ENCODE measurements at places on chromosomes 3 and 15.

DNA sequence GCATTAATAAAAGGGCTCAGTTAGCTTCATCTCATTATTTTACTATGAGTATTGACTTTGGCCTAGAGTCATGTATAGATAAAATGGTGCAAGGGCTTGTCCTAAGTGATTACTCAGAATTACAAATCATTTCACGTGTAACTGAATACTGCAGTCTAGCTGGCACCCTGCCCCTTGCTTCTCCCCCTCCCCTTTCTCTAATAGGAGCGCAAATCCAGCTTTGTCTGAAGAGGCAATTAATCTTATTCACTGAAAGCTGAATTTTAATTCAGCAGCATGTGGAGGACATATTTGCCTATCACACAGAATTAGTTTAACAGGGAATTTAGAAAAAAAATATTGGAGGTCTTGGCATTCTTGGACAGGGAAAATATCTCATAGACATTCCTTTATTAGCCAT lies 412.1 kb upstream of the DPH6 start:
- no peak for DNase-seq

- DNase-seq, result no peak
These were observed 10.3 kb downstream of the TM4SF1 start for GRCh38 chr3:149366941-149367840.

GRCh38 chr3:70919661-70920060 lies 607.2 kb upstream of the MDFIC2 start:
- no peak for DNase-seq

DNA sequence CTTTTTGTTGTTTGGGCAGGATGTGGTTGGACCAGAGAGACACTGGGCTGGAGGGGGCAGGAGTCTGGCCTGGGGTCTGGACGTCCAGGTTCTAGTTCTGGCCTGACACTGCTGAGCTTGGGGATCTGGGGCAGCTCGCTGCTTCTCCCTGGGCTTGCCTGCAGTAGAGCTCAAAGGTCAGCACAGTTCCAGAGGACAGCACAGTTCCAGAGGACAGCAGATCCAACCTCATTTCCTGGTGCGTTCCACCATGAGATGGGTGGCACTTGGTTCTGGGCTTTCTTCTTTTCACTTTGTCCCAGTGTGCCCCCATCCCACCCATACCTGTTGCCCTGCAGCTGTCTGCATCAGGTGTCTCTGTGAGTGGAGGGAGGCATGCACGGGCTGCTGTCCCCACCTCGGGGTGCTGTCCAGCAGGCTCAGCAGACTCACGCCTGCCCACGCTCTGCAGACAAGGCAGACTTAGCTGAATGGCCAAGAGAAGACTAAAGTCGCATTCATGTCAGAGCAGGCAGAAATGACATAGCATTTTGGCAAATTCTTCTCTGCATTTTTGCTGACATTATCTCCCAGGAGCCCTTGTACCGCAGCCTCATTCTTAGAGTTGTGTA lies 16.7 kb downstream of the CACNA2D3 start:
- no peak for DNase-seq

GRCh38 chr3:153972862-153973261 lies 148.3 kb upstream of the ARHGEF26 start:
- DNase-seq, result no peak

DNA sequence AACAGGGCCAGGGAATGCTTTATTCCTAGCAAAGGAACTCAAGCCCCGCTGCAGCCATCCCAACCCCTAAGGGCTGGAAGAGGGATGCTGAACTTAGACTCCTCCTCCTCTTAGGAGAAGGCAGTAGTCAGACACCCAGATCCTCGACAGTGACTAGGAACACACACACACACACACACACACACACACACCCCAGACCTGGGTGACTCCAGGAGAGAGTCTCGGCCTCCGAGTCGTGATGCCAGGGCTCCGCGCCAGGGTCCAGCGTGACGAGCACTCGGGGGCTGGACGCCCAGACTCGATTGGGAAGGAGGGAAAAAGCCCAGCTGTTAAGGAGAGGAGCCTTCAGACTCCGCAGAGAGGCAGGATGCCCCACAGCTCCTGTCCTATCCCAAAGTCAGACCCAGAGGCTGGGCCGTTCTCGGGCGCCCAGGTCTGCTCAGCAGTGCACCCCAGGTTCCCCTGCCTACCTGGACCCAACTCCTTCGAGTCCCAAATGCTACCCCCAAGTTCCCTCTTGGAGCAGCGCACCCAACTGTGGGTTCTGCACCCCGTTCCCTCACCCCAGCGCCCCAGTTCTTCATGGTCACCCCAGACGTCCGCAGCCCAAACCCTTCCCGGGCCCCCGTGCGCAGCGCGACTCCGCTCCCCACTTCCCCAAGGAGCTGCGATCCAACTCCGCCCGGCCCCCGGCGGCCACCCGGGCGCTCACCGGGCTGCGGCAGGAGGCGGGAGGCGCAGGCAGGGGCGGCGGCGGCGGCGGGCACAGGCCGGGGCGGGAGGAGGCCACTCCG lies 421 bp downstream of the BMF start:
- no peak for DNase-seq

GRCh38 chr15:98927996-98928395 lies 79.6 kb downstream of the PGPEP1L start:
- DNase-seq, result no peak

DNA sequence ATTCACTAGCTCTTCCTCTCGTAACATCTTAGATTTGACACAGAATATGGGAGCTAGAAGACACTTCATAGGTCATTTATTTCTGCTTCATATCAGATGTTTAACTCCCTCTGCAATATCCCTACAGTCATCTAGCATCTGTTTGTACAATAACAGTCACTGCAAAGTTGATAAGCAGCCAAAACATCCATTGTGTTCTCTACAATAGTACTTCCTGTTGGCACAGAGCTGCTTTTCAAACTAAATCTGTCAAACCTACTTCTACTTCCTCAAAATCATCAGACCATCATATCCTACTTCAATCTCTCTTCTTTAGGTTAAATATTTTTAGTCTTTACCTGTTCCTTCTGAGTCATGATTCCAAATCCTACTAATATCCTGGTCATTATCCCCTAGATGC lies 233.2 kb downstream of the FGF12 start:
- DNase-seq, result peak; percentile 21

- peak; percentile 83 for DNase-seq
These were observed at the start of gene TMEM62 for GRCh38 chr15:43133430-43134156. Gene TMEM62, plus strand, starts transcription at chr15:43133586. Its CDS starts 217 bp downstream, at chr15:43133803.

GRCh38 chr15:52439470-52439869 lies 89.2 kb downstream of the MYO5A start:
- no peak for DNase-seq

GRCh38 chr3:111302063-111302462 lies 230.4 kb downstream of the NECTIN3 start:
- DNase-seq, result no peak

DNA sequence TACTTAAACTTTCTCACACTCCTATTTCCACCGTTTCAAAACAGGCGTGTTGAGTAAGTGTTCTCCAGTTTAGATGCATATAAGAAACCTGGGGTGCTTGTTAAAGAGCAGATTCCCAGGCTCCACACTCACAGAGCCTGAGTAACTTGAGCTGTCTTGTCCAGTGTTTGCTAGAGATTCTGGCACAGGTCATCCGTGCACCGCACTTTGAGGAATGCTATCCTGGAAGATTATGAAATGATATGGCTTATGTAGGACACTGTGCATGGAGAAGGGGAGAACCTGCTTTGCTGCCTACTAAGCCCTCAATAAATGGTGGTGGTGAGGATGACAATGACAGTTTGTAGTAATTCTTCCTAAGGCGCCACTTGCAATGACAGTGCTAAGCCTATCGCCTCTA lies 273.7 kb downstream of the PDZRN3 start:
- no peak for DNase-seq

GRCh38 chr3:169758359-169758994 lies 6.4 kb downstream of the TERC start:
- DNase-seq, result no peak

DNA sequence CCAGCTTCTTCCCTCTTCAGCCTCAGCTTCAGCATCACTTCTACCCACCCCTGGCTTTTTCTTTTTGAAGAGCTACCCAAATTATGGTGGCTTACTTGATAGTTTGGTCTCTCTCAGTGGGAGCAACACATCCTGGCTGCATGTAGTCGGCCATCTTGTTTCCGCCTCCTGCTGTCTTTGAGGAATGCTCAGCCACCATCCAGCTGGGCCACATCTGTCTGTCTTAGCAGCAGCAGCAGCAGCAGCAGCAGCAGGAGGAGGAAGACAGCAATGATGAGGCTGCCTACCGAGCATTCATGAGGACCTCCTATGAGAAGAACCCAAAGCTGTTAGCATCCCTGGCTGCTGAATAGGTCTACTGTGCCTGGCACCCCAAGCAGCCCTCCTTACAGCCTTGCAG lies 19.7 kb downstream of the IL16 start:
- DNase-seq, result no peak

- peak; percentile 8 for DNase-seq
These were observed 145.8 kb upstream of the THRB start for GRCh38 chr3:24640330-24640877.

DNA sequence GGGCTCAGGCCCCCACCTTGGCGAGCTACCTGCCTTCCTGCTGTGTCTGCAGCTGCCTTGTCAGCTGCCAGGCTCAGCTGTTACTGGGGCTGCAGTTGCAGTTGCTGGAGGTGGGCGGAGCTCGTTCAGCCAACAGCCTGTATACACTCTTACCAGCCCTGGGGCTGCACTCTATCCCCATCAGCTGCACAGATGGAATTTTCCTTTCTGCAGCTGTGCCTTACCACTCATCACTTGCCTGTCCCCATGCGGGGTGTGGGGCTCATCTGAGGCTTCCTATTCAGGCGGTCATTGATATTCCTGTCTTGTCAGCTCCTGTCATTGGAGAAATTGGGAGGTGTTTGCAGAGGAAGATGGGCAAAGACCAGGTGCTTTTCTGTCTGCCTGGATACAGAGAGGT lies 9.1 kb upstream of the SYN2 start:
- no peak for DNase-seq

DNA sequence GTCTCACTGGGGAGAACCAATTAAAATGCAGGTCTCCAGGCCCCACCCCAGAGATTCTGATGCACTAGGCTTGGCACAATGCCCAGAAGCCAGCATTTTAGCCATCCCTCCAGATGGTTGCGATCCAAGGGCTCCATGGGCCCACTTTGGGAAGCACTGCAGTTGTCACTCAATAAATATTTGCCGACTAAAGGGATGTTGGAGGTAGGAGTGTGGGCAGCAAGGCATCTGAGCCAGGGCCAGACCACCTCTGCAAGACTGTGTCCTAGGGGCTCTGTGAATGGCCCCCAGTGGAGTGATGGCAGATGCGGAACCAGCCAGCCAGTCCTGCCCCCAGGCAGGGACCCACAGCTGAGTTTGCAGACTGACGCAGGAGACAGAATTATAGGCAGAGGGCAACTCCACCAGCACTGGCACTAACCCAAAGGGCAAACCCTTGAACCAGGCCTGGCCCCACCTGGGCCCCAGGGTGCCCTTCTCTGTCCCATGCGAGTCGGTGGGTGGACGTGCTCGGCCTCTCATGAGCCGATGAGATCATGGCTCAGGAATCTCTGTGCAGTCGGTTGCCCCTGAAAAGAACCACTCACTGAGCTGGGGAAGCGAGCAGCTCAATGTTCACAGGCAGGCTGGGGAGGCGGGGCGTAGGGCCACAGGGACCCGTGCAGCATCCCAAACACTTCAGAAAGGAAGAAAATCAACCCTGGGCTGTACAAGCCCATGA lies 49.7 kb downstream of the SEMA5B start:
- DNase-seq, result no peak

DNA sequence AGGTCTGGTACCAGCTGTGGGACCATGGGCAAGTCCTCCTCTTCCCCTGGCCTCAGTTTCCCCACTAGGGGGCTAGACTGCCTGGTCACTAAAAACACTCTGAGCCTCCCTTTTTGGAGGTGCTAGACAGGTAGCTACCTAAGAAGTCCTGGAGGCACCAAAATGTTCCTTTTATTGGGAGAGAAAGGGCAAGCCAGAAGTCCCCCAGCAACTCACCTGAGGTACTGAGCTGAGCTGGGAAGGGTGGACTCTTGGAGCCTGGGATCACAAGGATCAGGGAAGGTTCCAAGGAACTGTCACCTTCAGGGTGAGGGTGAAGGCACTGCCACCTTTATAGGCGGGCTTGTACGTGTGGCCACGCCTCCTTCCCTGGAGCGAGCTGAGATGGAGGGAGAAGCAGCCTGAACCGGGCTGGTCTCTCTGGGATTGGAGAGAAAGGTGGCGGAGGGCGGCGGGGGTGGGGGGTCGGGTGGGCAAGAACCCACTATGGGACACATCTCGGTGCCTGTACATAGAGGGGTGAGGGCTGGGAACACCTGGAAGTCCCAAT lies at the start of gene CYP1A1:
Gene CYP1A1 (minus strand): TSS at position 304 of the 550 bp plus-strand sequence. CDS start 2,431 bp downstream, outside the sequence.
- no peak for DNase-seq

DNA sequence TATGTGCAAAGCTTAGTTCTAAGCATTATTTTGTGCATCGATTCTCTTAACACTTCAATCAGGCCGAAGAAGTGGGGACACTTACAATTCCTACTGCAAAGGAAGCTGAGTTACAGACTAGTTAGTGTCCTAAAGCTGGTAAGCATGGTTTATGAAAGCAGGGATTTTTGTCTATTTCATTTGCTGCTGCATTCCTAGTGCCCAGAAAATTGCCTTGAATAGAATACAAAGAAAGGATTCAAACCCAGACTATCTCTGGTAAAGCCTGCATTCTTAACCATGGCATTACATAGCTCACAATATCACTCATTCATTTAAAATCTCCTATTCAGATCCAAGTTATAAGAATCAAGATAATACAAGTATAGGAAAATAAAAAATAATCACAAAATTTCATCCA lies 24.4 kb upstream of the CPOX start:
- no peak for DNase-seq

- DNase-seq, result peak; percentile 67
These were observed 11.8 kb downstream of the KLF13 start for GRCh38 chr15:31338318-31338878.

DNA sequence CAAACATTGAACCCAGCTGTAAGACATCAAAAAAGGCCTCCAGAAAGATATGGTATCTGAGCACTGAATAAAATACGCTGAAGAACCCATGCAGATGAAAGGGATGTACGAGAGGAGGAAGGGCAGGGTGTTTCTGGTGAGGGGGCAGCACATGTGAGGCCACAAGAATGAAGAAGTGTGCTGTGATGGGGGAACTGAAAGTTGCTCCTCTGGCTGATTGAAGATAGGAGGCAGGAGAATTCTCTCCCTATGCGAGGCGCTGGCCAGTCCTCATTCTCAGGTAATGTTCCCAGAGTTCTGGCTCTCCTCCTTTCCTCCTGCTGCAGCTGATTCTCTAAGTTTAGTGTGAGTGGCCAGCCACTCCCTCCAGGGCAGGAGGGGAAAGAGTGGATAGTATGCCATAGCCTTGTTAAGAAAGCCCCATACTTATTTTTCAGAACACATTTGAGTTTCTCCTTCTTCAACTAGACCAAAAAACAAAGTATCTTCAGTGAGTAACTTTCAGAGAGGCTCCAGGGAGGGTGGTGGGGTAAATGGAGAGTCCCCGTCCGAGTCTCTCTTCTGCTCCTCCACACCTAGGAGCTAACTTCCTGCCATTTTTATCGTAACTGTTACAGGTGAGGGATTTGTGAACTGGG lies 26.9 kb upstream of the MYO1E start:
- peak; percentile 96 for DNase-seq

DNA sequence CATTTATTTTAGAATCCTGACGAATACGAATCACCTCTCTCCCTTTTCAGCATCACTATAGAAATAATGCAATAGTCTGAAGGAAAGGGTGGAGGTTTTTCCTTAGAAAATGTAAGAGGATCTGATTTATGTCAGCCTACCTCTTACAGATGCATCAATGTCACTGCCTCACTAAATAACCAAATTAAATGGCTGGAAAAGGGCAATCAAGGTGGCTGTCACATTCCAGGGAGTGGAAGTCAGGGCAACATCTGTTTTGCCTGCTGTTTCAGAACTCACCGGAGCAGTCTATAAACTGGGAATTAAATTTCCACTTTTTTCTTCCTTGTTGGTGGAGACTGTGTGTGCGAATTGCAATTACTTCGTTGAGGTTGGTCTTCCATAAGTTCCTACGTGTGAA lies 299.3 kb upstream of the PDZRN3 start:
- DNase-seq, result no peak

All from MV-4-11 (cell line).